ENCODE measurements at places on chromosomes 11 and 22.

DNA sequence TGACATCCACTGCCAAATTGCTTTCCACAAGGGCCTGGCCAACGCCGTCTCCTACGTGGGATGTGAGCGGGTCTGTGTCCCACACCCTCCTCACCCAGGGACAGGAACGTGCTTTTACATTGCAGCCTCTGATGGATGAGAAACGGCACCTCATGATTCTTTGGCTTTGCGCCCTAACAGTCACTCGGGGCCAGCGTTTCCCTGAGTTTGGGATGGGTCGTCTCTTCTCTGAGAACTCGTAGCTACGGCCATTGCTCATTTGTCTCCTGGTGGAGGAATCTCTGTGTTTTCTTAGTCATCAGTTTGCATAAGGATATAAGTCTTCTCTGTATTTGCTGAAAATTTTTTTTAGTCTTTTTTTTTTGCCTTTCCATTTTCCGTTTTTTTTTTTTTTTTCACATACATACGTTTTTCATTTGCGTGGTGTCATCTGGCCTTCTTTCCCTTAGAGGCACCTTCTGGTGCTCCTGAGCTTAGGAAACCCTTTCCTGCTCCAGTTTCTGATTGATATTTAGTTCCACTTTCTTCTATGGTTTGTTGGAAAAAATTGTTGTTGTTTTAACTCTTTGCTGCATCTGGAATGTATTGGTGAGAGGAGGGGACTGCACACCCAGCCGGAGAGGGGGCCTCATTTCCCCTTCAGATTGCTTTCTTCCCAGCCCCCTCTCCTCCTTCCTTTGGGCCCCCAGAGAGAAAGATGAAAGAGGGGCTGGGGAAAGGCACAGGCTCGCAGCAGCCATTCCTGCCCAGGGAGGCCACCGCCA is 12.0 kb downstream of the TNNT3 start:
- peak; percentile 22 for DNase-seq

DNA sequence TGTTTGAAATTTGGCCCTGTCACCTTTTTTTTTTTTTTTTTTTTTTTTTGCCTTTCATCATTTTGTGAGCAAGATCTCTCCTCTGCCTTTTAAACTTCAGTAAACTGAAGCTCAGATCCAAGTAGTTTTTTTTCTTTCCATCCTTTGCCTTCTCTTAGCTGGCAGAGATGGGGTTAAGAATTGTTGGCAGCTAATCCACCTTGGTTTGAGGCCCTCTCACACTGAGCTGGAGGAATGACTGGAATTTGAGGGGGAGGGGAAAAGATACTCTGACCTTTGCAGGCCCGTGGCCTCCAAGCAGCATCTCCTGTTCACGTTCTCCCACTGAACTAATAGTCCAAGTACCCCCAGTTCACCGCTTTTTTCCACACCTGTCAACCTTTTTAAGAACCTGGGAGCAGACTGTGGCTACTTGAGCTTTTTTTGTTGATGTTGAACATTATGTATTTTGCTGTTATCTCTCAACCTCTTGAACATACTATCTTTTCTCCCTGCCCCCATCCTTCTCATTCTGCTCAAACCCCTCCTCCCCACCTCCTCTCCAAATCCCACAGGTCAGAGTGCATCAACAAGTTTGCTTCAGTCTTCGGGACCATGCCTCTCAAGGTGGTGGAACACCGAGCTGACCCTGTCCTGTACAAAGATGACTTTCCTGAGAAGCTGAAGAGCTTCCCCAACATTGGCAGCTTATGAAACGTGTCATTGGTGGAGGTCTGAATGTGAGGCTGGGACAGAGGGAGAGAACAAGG is 66.2 kb downstream of the ALX4 start:
- peak; percentile 36 for DNase-seq

DNA sequence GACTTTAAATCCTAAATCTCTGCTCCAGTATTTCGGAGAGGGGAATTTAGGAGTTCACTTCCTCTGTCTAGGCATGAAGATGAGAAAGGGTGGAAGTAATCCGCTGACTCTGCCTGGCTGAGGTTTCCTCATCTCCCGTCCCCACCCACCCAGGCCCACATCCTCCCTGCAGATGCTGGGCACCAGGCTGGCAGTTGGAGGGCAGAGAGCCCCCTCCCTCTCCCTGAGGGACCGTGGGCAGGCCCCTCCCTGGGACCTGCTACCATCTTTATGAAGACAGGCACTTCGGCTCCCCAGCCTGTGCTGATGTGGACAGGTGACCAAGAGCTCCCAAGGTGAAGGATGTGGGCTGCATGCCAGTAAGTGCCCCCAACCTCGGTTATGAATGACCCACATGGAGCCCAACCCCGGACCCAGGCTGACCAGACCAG is 6.7 kb downstream of the CASTOR1 start:
- DNase-seq: no peak

- peak; percentile 9 for DNase-seq
These were observed 8.9 kb downstream of the RASGRP2 start for GRCh38 chr11:64734811-64735724.

DNA sequence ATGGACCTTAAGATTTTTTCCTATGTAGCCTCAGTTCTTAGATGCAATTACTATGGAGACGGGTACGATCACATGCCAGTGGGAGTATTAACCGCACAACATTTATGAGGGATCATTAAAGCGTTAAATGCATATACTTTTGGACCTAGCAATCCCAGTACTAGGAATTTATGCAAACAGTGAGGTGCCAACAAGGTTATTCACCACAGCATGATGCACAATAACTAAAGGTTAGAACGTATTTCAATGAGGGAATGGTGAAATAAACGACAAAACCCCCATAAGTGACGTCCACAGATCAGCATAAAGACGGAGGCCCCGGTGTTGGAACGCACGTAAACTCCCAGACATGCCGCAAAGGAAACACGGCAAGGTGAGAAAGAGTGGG is 539 bp downstream of the SIRT3 start:
- DNase-seq: peak; percentile 48

GRCh38 chr11:130798280-130798679 is 118.0 kb downstream of the SNX19 start:
- peak; percentile 63 for DNase-seq

DNA sequence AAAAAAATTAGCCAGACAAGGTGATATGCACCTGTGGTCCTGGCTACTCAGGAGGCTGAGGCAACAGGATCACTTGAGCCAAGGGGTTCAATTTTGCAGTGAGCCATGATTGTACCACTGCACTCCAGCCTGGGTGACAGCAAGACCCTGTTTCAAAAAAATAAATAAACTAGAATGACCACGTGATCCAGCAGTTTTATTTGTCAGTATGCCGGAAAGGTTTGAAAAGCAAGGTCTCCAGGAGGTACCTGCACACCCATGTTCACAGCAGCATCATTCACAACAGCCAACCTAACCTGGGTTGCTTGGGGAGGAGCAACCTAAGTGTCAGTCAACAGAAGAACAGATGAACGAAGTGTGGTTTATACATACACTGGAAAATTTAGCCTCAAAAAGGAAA is 78.7 kb upstream of the SEPTIN5 start:
- no peak for DNase-seq

- no peak for DNase-seq
These were observed 145.2 kb downstream of the AASDHPPT start for GRCh38 chr11:106222626-106223025.

DNA sequence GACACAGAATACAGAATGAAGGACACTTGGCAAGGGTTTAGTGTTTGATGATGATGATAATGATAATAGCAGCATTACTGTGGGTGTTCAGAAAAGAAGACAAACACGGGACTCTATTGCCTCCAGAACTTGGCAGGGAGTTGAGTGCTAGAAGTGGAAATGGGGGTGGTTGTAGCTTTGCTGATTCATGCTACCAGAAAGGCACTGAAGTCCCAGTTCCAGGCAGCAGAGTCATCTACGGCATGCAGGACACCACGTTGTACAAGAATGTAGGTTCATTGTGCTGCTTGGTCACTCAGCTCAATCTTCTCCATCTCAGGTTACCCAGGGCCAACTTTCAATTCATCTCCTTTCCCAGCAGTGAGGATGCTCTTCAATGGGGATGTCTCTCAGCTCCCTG is 115.7 kb downstream of the NTM start:
- no peak for DNase-seq

DNA sequence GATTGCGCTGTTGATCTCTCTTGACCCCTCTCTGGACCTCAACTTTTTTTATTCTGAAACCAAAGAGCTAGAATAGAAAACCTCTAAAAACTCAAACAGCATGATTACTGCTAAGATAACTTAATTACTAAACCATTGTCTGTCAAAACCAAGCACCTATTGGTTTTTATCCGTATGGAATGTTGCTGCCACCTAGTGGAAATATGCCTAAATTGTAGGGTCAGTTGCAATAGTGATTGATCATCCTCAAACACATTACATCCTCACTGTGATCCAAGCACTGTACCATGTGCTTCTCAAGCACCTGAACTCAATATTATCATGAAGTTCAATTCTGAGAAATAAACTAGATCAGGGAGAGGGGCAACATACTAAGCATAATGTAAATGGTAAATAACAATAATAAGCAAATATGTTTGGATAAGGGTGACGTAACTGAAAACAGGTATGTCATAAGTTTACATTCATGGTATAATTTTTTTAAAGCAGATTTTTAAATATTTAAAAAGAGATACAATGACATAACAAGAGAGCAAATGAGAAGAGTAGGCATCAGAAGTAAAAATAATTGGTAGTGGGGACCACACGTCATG is 3.8 kb upstream of the OR5A2 start:
- DNase-seq: peak; percentile 50

GRCh38 chr22:29003552-29003951 is 58.1 kb downstream of the C22orf31 start:
- DNase-seq: no peak

DNA sequence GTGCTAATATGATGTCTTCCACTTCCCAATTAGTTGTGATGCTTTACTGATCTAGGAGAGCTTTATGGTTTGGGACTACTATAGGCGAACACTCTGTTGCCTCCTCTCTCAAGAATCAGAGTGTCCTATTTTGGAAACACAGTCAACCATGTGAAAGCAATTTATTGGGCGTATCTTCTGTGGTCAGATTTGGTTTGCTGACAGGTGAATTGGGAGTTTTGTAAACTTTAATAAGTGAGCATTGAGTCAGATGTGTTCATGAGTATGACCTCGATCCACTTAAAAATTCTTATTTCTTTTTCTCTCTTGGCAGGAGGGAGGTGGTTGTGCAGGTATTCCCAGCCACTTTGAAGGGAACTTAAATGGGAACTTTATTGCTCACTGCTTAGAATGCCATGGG is 4.4 kb downstream of the CAT start:
- no peak for DNase-seq

DNA sequence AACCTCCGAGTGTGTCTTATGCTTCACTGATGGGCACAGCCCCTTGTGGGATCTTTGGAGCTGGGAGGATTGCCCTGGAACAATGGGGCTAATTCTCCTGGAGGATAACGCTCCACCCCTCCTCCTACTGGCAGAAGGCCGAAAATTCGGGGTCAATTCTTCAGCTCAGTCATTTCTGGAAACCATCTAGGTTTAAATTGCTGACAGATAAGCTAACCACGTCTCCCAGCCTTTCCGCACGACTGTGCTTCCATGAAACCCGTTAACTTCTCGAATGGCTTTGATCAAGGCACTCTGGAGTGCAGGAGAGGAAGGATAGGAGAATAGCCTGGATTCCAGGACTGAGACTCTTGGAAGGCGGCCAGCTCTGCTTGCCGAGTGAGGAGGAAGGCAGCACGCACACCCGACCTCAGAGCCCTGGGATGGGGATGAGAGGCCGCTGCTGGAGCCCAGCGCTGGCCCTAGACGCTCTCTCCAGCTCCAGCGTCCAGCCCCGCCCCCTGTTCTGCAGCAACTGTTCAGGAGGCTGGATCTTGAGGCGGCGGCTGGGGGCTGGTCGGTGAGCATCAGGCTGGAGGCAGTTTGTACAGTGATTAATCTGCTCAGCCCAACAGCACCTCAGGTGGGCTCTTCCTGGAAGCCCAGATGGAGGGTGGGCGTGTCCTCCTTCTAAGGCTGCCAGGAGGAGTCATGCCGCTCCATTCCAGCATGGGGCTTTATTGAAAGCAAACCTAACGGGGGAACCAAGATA is 176.7 kb upstream of the NCAM1 start:
- DNase-seq: peak; percentile 3

GRCh38 chr11:101346591-101346990 is 217.0 kb upstream of the PGR start:
- peak; percentile 85 for DNase-seq

DNA sequence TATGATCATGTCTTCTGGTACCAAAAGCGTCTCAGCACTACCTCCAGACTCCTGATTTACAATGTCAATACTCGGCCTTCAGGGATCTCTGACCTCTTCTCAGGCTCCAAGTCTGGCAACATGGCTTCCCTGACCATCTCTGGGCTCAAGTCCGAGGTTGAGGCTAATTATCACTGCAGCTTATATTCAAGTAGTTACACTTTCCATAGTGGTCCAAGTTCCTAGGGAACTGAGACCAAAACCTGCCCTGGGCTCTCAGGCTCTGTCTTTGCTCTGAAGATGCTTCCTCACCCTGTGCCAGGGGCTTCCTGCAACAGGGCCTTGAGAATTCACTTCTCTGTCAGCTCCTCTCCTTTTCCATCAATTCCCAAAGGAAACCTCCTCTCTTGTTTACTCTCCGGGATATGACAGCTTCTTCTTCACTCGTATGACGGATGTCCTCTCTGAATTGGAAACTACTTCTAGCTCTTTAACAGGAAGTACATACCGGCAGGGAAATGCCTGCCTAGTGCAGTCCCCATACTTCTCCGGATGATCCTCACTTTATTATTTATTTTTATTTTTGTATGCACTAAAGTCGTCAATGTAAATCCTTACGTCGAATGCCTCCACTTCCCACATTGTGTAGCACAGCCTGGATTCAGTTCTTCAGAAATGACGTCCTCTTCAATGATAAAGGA is 29.6 kb upstream of the PRAME start:
- DNase-seq: no peak
